ENCODE measurements at places on chromosomes 3 and 15.

DNA sequence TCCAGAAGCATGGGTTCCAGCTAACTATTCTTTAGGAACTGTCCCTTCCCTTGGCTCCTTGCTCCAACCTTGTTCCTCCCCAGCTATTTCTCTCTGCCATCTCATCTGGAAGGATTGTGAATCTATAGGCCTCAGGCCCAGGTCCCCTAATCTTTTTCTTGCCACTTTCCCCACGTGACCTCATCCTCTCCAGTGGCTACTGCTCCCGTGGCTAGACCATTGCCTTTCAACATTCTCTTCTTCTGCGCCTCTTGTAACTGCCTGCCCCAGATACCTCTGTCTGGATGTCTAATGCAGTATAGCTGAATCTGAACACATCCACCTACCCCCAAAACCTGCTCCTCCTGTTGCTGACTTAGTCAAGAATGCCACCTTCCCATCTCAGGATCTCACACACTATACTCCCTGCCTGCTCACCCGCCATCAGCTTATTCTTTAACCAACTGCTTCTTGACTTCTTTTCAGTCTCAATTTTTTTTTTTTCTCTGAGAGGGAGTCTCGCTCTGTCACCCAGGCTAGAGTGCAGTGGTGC lies 5.2 kb downstream of the GPX1 start:
- no peak for DNase-seq

- no peak for DNase-seq
These were observed 85.8 kb downstream of the ANP32A start for GRCh38 chr15:68734881-68735280.

DNA sequence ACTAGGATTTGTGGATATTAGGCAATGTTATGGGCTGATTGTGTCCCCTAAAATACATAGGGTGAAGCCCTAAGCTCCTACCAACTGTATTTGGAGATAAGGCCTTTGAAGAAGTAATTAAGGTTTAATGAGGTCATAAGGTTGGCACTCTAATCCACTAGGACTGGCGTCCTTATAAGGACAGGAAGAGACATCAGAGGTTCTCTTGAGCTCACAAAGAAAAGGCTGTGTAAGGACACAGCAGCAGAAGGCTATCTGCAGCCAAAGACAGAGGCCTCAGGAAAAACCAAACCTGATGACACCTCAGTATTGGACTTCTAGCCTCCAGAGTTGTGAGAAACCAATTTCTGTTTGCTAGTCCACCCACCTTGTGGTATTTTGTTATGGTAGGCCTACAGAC lies 416.7 kb downstream of the ZBTB20 start:
- no peak for DNase-seq

DNA sequence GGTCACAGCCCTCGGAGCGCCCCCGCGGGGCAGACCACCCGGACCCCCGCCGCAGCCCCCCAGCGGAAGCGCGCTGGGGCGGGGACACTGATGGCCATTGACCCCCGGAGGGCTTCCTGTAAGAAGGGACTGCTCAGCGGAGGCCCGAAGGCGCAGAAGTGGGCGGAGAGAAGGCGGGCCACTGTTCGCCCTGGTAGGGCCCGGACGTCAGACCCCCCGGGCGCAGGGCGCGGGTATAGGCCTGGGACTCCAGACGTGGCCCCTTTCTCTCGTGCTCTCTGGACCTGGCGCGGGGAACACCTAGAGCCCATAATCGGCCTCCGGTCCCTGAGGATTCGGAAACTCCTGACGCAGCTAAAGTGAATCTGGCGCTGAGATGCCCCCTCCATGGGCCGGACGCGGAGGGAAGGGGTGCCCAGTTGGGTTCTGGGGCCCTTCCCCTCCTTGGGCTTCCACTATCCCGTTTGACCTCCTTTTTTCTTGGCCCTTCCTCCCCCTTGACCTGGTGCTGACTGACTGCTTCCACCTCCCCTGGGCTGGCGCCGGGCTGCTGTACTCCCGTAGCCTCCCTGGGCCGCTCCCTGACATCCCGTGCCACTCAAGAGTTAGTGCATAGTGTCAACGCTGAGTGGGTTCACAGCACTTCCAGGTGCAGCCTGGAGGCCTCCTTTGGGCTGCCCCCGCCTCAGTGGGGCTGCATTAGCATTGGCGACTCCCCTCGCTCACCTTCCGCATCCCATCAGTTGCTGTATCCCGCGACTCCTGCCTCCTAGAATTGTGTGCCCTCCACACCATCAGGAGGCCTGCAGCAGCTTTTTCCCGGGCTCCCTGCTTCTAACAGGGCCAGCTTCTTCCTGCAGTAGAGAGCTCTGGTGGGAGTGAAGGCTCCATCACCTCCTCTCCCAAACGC lies 694 bp downstream of the ABTB1 start:
- DNase-seq = no peak

- DNase-seq = peak; percentile 77
These were observed 358.1 kb upstream of the TRIM42 start for GRCh38 chr3:140319739-140320138.

DNA sequence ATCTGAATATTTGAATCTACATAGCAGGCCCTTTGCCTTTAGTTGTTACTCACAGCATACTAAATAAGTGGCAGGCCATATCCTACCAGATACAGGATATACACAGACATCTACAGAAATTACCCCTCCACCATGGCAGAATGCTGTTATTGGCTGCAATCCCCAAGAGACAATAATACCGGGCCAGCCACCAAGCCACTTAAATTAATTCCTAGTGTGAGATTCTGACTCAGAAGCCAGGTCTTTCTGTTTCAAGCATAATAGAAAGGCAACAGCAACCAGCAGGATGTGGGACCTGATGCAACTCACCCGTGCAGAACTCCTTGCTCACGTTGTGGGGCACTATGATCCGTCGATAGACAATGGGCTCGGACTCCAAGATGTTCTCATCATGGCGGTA lies 39.8 kb downstream of the CLK3 start:
- no peak for DNase-seq

Measured in NCI-H187 (cell line).